ENCODE measurements at places on chromosomes 13 and 19.

DNA sequence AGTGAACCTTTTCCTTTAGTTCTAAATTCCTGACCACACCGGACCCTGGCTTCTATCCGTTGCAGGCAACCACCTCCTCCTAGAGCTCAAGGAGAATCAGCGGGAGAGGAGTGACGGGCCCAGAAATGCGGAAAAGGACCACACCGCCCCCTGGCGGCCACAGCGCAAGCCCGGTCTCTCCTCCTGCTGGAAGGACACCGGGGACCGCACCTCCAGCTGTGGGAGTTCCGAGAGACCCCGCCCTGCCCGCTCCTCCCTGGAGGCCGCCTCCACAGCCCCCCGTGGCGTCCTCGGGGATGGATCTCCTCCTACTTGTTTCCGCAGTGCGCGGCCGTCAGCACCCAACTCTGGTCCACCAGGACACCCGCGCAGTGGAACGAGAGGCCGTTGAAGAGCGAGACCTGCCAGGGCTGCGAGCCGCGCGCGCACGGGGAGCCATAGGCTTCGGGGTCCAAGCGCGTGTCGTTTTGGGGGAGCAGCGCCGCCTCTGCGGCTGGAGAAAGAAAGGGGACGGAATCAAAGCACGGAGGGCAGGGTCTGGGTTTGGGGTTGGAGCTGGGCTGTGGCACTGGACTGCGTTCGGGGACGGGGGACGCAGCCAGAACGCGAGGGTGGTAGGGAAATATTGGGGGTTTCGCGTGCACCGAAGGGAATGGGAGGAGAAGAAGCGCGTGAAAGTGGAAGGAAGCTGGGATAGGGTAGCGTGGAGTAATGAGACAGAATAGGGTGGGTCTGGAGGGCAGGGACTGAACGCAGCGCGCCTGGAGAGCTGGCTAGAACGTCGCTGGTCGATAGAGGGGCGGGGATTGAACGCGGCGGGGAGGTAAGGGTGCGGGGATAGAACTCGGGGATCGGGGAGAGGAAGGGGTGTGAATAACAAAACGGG lies 2.5 kb downstream of the KLK10 start:
- H3K36me3 ChIP-seq = no peaks in the 10 kb centered on the region
- no peaks in the 10 kb centered on the region for H3K27me3 ChIP-seq
- no peak overlapping the region for H3K4me3 ChIP-seq

DNA sequence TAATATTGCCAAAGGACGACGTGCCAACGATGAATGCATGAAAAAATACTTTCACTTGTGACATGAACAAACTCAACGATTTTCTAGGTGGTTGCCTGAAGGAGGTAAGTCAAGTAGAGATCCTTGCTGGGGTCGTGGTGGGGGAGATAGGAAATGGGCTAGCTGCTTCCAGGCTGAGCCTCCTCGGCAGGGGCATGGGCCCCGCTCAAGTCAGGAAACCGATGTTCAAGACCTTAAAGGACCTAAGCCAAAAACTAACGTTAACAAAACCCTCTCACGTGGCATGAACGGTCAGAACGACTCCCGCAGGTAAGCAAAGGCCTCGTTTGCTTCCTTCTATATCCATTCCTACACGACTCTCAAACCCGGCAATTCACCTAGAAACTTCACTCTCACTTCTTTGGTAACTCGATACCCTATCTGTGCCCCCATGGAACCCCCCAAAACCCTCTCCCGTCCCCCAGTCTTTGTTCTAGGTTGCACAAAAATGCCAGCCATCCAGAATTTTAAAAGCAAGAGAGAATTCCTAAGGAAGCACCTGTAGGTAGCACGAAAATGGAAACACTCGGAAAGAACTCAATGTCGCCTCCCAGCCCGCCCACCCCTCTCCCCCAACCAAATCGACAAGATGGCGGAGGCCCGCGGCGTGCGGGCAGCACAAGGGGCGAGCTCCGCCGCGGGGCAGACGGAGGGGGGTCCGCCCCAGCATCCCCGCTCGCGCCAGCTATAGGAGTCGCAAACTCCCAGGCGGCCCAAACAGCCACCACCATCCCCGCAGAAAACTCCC lies 13.6 kb downstream of the ACP4 start:
- DNase-seq = peak; percentile 49
- H3K27ac ChIP-seq = peak overlapping the region; percentile 99
- H3K36me3 ChIP-seq = peaks cover 20% of the 10 kb centered on the region
- H3K4me3 ChIP-seq = peak overlapping the region; percentile 93

- H3K4me3 ChIP-seq = no peak overlapping the region
- no peak overlapping the region for H3K27ac ChIP-seq
- H3K27me3 ChIP-seq = no peaks in the 10 kb centered on the region
- H3K4me1 ChIP-seq = no peaks in the 10 kb centered on the region
- no peak for DNase-seq
Measured at GRCh38 chr13:73215823-73216222, 157.0 kb downstream of the KLF5 start.

DNA sequence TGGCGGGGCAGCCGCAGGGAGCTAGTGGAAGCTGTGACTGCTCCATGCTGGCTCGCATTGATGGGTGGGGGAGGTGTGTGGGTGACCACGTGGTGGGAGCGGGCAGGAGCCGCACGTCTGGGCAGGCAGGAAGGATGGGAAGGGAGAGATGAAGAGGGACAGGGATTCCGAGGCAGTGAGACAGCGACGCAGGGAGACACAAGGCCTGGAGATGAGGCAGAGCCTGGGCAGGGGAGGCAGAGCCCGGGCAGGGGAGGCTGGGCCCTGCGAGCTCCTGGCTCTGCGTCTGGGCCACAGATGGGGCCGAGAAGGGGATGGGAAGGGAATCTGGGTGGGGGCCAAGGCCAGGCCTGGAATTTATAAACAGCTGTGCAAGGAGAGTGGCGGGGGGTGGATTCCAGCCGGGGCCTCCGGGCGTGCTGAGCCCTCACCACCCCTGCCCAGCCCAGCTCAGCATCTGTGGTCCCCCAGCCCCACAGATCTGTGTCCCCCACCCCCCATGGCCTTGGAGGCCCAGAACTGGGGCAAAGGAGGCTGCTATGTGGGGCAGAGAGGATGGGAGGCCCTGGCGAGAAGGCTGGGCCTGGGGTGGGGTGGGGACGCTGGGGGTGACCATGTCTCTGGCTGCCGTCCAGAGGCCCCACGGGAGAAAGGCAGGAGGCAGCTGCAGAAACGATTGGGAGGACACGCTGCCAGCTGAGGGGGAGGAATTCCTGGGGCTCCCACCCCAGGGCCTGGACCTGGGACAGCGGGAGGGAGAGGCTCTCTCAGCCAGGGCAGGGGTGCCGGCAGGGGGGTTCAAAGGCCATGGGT lies 6.0 kb downstream of the EHD2 start:
- no peak overlapping the region for H3K27ac ChIP-seq
- peaks cover 13% of the 10 kb centered on the region for H3K27me3 ChIP-seq
- no peaks in the 10 kb centered on the region for H3K36me3 ChIP-seq
- H3K4me1 ChIP-seq = no peaks in the 10 kb centered on the region

GRCh38 chr19:46133101-46133627 lies 8.7 kb upstream of the IGFL3 start:
- H3K27ac ChIP-seq = no peak overlapping the region
- no peaks in the 10 kb centered on the region for H3K27me3 ChIP-seq
- no peak for DNase-seq
- H3K36me3 ChIP-seq = no peaks in the 10 kb centered on the region
